Activated CD8-positive, alpha-beta T cell treated with anti-CD3 and anti-CD28 coated beads, Interleukin-2, amount 10 ng/mL, durations not matched to agents 7 days and 5 days (primary cell): ENCODE measurements at places on chromosomes 5 and 9. TPM values are rescaled to one million over a fixed set of nuclear protein-coding genes. Genes with fewer than 3 reads are reported as not detected.
A peak's percentile ranks its signal among the peaks of the same experiment; 100 is the strongest.

DNA sequence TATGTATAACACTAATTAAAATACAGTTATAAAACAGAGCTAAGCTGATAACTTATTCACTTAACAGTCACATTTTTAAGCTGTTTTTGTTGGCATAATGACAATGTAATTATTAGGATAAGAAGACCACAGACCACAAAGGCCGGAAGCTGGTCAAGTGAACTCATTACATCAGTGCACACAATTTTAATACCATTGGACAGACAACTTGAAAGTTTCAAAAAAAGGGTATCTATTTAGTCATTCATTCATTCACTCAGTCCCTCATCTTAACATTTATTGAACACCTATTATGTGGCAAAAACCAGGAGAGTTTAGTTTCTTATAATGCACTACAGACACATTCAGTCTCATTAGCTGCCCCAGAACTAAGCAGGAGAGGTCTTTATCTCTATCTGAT is 11.6 kb downstream of the ERP44 start:
- no peak for DNase-seq

DNA sequence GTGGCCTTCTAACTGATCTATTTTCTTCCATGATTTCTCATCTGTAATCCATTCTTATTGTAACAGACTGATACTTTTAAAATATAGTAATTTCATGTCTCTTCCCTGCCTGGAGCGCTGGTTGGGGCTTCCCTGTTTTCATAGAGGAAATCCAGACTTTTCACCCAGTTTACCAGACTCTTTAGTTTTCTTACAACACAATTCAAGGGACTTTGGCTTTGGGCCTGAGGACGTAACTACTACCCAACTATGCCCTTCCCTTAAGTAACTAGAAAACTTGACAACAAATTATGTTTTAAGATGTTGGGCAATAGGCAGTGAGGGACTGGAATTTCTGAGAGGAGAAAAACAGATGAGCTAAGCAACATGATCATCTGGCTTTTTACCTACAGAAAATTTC is 289.6 kb downstream of the FGF10 start:
- DNase-seq, result no peak

DNA sequence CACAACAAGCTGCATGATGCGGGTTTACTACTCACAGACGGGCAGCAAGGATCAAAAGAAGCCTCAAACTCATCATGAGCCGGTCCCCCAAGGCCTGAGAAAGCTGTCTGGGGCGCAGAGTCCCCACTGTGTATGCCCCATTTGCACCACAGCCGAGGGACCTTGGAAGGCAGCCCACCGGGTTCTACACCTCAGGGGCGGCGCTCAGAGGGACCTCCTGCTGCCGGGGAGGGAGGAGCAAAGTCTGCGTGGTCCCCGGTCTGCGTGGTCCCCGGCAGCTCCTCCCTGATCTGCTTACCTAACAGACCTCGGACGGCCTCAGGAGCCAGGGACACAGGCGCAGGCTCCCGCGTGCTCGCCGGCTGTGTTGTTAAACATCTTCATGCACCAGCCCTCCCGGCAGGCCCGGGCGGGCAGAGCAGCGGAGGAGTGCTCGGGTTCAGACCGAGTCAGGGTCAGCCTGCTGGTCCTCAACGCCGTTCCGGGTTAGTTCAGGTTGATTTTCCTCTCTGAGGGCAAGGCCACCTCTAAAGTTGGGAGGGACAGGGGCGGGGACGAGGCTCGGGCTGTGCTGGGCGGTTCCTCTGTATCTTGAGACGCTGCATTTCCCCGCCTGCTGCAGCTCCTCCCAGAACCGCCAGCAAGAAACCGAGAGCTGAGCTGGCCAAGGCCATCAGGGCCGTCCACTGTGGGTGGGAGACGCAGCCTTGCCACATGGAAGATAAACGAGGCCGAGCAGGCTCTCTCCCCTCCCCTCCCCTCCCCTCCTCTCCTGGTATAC is 74.6 kb downstream of the MRPL36 start:
- DNase-seq, result peak; percentile 45

GRCh38 chr5:35819026-35819425 is 37.7 kb upstream of the IL7R start:
- DNase-seq, result no peak

GRCh38 chr5:32312595-32313332 is at the start of gene MTMR12:
Gene MTMR12 (minus strand): TSS chr5:32312939. CDS start chr5:32312838, 101 bp downstream.
- peak; percentile 100 for DNase-seq

GRCh38 chr5:118918232-118918631 is 70.1 kb downstream of the DTWD2 start:
- no peak for DNase-seq

GRCh38 chr5:168342151-168342825 is 50.8 kb downstream of the WWC1 start:
- no peak for DNase-seq

DNA sequence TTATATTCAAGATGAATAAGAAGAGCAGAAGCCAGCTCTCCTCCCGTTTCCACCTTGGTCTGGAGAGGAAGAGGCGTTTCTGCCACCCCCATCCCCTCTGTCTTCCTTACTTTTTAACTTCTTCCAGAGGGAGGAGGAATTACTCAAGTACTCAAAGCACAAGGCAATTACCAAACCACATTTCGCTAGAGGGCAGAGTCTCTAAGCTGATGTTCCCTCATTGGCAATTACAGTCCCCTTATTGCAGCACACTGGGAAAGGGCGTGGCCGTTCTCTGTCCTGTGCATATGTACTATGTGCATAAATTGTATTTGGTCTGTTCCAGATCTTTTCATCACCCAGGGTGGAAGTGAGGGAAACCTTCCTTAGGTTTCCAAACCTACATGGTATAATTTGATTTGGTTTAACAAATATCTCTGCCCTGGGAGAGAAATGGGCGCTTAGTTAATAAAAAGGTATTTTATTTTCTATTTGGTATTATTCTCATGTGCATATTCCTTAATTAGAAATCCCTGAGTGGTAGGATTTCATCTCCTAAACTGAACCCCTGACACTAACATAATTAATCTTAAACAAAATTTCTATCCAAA is 29.8 kb upstream of the ALDOB start:
- DNase-seq, result no peak

Gene ZNF483
- 2.3 TPM for total RNA-seq

Gene ADAM19
- total RNA-seq, result 77.7 TPM

Gene AK8
- 0.39 TPM for total RNA-seq

Gene SPOCK1
- not detected for total RNA-seq

Gene DCANP1
- not detected for total RNA-seq
